ENCODE measurements at places on chromosomes 1 and 21.
A peak's percentile ranks its signal among the peaks of the same experiment; 100 is the strongest.

DNA sequence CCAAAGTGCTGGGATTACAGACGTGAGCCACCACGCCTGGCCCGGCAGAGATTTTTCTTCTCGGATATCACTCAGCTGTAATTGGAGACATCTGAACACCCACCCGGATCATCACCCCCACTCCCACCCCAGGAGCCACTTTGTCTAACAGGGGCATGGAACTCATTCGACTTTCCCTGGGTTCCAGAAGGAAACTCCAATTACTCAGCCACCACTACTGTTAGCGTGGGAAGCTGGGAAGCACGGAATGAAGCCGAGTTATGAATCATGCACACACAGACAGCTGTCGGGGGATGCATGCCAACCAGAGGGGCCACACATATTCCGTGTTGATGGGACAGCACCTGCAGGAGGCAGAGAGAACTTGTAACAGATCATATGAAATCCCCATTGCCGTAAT, 85.2 kb downstream of the HLCS start:
- DNase-seq = no peak

DNA sequence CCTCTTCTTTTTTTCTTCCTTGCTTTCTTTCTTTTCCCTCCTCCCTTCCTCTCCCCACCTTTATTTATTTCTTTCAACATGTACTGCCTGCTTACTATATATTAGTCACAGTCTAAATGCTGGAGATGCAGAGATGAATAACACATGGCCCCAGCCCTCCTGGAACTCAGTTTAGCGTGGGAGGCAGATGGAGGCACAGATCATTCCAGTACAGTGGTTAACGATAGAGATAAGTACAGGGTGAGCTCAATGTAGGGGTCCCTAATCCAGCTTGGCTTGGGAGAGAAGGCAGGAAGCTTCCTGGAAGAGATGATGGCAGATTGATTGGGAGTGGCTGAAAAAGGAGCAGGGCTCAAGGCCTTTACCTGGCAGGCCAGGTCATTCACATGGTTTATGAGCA, 55.6 kb upstream of the PPP2R5A start:
- no peak for DNase-seq

DNA sequence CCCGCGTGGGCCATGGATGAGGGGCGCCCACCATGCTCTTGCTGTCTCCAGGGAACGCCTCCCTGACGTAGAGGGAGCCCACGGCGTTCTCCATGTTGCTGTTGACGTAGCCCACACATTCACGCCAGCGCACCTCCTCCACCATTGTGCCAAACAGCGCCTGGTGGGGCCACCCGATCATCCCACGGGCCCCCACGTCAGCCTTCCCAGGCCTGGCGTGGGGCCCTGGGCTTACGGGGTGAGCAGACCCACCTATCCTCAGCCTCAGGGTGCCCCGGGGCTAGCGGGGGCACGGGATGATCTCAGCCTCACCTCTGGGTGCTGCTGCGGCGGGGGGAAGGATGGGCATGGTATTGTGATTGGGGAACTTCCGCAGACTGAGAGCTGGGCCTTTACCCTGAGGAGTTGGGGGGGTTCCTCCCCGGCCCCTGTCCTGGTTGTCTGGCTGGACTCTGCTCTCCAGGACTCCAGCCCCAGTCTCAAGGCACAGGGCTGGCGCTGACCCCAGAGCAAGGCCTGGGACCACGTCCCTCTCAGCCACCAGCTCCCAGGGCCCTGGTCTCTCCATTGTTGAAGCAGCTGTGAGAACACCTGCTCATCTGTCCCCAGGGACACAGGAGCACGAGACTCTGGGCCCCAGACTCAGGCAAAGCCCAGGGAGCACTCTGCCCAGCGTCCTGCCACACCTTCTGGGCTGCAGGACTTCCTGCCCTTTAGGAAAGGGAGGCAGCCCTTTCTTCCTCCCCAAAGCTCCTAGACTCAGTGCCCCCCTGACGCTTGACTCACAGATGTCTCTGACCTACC, 10.2 kb downstream of the PRXL2B start:
- no peak for DNase-seq

GRCh38 chr1:51906306-51907078, 28.0 kb upstream of the NRDC start:
- no peak for DNase-seq

DNA sequence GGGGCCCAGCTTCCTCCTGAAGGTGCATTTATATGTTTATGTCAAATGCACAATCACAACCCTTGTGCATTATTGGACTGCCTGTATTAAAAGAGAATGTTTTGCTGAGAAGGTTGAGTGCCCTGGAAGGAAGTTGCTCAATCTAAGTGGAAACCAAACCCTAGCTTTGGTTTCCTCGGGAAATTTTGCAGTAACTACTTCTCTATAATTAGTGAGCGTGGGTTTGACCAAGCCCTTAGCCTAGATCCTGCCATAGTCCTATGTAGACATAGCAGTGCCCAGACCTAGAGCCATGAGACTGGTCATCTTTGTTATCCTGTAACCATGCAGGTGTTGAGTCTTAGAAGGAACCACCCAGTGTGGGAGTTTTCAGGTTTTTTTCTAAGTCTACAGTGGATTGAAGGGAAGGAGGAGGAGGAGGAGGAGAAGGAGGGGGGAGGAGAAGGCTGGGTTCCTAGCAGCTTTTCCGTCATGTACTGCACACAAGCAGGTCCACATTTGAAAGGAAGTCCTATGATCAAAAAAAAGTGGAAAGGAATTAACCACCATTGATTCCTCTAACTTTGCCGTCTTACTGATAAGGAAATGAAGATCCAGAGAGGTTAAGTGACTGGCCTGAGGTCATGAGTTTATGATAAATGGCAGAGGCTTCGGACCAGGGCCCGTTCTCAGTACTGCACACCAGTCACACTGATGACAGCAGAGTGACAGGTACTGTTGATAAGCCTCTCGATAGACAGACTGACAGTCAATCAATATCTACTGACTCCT, 72.2 kb upstream of the LYST start:
- DNase-seq = peak; percentile 56

GRCh38 chr1:13950637-13951036, 250.6 kb downstream of the PRDM2 start:
- DNase-seq = no peak

GRCh38 chr1:116580446-116581322, 9.9 kb upstream of the CD58 start:
- DNase-seq = no peak

DNA sequence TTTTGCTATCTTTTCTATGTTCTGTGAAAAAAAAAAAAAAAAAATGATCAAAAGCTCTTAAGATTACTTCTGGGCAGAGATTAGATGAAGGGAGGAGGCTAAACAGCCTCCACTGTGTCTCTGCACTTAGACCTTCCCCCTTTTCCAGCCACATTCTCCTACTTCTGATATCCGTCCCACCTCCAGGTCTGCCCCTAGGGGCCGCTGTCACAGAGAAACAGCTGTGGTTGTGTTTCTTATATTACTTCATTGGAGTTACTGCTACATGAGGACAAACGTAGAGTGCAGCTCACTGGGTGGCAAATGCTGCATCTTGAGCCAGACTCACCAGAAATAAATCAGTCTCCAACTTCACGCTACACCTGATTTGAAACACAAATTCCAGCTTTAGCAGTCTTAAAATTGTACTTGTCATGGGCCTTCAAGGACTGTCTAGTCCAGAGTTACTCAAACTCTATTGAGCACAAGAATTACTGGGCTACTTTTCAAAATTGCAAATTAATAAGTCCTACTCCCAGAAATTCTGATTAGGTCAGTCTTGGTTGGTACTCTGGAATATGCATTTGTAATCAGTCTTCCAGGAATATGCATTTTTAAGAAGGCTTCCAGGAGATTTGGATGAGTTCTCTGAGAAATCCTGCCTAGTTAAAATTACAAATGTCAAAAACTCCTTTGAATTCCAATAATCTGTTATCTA, 125.2 kb upstream of the PTBP2 start:
- peak; percentile 43 for DNase-seq

- peak; percentile 6 for DNase-seq
These were observed 25.3 kb downstream of the A3GALT2 start for GRCh38 chr1:33295450-33296081.

DNA sequence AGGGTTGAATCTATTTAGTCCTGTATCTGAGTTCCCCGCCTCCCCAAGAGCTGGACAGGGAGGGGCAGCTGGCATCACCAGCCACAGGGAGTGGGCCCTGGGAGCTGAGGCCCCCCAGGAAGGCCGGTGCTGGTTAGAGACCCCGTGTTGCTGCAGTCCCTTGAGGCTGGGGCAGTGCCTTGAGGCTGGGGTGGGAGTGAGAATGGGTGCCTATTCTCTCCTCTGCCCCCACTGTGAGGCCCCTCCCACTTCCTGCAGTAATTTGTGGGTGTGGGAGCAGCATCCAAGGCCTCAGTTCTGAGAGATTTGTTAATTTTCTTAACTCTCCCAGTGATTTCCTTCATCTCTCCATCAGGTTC, 2.5 kb upstream of the TRAPPC3 start:
- no peak for DNase-seq

- DNase-seq = peak; percentile 80
These were observed 65.9 kb downstream of the NDUFS5 start for GRCh38 chr1:39091845-39092645.

GRCh38 chr1:162361349-162361748, 15.3 kb downstream of the SPATA46 start:
- no peak for DNase-seq

DNA sequence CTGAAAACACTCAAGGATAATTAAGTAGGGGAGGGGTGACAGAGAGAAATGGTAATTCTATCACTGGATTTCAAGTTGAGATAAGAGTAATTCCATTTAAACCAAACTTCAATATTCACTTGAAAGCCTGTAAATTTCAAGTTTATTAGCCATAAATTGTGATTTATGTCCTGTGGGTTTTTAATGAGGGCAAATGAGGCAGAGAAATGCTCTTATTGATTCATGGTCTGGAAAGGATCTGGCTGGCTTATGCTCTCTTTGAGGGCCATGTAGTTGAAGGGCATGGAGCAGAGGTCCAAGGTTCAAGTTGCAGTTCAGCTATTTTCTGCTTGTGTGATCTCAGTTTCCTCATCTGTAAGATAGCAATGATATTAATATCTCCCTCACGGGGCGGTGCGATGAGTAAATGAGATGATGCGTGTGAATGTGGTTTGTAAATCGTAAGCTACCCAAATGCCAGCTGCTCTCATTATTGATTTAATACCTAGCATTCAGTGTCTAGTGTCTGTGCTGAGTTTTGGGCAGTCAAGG, 12.3 kb downstream of the OLFML3 start:
- no peak for DNase-seq

DNA sequence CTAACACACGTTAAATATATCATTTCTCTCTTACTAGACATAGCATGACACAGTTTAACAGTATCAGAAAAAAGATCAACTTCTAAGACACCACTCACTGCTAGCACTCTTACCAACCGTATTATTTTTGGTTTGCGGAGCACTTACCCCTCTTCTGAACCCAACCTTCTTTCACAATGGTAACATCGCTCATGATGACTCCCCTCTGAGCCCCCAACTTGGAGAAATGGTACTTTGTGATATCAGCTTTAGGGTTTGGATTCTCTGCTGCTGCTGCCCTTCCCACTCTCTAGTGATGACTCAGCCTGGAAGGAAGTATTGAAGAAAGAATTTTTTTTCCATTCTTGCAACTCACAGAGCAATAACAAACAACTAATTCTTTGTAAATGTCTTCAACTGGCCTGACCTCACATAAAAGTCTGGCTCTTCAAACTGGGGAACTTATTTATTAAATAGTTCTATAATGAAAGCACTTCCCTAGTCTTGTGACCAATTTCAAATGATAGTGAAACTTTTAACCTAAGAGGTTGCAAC, 7.0 kb downstream of the AKT3 start:
- peak; percentile 88 for DNase-seq

DNA sequence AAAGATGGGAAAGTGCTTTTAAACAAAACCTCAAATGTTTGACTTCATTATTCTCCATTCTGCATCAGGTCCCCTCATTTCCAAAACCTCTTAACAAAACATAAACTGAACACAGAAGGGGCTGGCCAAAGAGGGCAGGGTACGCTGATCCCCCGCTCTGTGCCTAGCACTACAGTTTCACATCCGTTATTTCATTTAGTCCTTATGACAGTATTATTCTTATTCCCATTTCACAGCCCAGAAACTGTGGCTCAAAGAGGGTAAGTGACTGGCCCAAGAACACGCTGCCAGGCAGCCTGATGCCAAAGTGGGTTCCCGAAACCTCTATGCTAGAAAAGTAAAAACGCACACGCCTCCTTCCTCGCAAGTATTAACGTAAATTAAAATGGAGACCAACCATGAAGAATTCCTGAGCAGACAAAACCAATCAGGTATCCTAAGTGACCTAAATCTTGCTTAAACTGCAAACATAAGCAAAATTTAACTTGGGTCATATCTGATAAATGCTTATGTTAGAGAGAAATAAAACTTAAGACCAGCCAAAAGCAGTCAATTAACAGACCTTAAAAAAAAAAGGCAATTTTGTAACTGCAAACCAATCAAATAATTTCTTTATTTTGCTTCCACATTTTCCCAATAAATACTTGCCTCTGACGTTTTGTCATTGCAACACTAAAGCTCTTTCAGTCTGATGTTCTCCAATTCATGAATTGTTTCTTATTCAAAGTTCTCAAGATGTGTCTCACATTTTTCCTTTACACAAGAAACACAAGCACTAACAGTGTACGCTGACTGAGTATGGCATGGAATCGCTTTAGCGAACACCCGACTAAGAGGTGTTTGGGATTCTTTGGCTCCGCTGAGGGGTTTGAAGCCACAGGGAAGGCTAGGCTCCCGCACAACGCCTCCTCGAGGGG, 653 bp downstream of the CASP9 start:
- DNase-seq = no peak

DNA sequence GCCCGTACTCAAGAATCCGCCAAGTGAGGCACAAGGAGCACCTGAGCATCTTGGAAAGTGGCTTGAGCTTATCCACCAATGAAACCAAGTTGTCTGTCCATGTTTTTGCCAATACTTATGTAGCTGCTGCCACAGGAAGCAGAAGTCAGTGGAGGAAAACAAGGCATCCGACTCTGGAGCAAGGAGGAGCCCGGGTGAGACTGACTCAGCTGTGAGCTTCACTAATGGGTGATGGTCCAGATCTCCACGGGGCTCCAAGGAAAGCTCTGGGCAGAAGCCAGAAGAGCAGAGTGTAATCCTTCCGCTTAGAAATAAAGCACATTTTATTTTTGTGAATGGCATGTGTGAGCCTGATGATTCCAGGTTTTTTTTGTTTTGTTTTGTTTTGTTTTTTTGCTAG, 12.3 kb upstream of the SSR2 start:
- DNase-seq = no peak

GRCh38 chr1:229694053-229694693, 68.1 kb downstream of the URB2 start:
- DNase-seq = no peak

DNA sequence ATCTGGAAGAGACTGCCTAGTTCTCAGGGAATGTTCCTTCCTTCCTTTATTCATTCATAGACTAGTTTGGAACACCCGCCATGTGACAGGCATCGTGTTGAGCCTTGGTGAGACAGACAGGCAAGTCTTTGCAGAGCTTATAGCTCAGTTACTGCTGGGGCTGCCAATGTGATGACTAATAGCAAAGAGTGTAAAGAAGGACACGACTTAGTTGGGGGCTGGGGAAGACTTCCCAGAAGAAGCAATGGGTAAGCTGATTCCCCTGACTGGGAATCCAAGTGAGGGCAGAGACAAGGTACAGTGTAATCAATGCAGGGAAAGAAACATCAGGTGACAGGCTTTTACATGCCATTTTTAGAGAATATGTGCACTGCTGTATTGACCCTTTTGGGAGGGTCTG, 51.2 kb downstream of the TENT5C start:
- DNase-seq = peak; percentile 15

All from dermis microvascular lymphatic vessel endothelial cell (primary cell).